ENCODE measurements at places on chromosomes 7 and 10. TPM values are rescaled to one million over a fixed set of nuclear protein-coding genes. Genes with fewer than 3 reads are reported as not detected.
A peak's percentile ranks its signal among the peaks of the same experiment; 100 is the strongest.

SLC13A1 gene
- not detected for total RNA-seq

DNA sequence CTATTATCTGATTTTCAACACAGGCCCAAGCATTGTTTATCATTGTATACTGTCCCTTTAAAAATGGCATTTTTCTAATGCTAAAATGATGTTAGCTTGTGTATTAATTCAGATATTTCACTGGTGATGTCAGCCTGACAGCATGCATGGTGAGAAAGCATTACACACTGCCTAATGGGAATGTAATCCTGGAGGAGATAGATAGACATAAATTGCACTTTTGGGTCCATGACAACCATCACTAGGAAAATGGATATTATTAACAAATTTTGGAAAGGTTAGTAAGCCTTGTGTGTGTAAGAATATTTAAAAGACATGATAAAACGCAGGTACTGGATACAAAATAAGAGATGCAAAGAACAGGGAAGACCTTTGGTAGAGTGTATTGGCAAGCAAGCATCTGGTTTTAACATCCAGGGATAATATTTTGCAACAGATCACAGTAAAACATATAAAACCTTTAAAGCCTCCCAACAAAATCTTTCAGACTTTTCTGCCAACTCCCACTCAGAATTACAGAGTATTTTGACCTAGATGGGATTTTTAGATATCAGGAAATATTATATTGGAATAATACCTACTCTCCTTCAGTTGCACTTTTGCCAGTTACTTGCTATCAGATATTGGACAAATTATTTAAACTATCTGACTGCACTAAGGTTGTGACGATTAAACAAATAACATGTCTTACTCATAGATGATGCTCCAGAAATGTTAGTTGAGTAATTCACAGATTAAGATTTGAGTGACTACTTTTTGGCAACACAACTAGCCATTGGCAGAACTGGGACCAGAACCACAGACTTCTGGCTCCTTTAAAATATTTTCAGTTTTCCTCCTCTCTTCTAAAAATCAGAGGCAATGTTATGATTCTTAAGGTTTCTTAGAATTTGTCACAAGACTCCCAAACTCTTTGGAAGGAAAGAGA lies 291.6 kb upstream of the SEMA3C start:
- no peak for DNase-seq

GRCh38 chr7:7705318-7705717 lies 13.1 kb downstream of the RPA3 start:
- DNase-seq = no peak

DNA sequence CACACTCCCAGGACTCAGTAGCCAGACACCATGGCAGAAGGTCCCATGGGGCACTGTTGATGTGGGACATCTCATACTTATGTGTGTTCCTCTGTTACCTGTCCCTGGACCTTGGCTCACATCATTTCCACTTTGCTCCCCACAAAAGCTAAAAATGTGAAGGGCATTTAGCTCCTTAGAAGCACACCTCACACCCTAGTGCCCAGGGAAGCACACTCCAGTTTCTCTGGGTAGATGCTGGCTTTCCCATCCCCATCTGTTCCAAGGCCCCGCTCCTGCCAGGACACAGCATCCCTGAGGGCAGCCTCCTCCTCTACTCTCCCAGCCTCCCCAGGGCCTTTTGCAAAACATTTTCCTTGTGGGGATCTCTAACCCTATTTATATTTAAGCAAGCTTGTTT lies 572.4 kb upstream of the MGMT start:
- DNase-seq = no peak

DNA sequence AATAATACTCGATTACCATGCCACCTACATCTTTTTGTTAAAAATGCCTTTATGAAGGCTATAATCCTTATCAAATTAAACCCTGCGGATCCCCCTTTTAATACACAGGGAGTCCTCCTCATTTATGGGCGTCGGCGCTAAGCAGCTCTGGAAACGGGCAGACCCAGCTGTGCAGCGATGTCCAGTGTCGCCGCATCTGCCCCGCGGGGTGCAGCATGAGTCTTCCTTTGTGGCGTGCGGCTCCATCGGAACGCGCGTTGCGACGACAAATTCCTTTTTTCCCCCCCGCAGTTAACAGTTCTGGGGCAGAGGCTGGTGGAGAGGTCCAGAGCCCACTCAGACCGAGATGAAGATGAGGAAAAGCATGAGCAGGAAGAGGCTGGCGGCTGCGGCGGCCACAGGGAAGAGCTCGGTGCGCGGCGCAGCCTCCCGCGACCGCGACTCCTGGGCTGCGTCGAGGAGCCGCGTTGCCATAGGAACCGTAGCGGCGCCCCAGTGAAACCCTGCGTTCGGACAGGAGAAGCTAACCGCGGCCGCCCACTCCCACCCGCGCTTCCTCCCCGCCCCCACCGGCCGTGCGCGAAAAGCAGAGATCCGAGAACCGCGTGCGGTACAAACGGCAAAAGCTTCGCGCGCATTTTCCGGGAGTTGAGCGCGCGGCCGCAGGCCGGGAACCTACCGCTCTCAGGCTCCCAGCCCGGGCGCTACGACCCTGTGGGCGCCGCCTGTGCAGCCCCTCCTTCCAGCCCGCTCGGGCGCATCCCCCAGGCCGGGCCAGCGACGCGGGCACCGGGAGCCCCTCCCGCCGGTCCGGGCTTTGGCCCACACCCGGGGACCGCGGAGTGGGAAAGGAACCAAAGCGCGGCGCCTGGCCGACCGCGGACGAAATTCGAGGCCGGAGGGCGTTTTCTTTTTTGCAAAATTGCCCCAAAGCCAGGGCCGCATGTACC lies 130.6 kb downstream of the SPAG6 start:
- DNase-seq = peak; percentile 27

DNA sequence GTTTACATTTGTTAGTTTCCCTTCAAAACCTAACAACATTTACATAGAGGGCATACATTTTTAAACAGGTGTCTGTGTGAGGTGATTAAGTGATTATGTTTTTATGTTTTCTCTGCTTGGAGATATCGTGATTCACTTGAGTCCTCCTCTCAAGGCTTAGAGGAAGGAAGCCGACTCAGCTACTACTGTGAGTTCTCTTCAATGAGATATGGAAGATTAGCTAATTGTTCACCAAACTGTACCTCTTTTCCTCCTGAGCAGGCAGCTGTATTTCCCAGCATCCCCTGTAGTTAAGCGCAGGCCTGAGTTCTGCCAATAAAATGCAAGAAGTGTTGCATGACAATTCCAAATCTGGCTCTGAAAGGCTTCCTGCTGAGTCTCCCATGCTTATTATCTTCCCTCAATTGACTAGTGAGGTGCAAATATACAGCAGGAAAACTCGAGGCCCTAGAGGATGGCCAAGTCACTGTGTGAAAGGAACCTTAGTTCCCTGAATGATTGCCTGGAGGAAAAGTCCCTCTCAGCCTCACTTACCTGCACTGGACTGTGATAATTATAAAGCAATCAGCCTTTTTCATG lies 528.7 kb downstream of the GRM8 start:
- DNase-seq = peak; percentile 86

TMEM176B gene
- total RNA-seq = not detected

DNA sequence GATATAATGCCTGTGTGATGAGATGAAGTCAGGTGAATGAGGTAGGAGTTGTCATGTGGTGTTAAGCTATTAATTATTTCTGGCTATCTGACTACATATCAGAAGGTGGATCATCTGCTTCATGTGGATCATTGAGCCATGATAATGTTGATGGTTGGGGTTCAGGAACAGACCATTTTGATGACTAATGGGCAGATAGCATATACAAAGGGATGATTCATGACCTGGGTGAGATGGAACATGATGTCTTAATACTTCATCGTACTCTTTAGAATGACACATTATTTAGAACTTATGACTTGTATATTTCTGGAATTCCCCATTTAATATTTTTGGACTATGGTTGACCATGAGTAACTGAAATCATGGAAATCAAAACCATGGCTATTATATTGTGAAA lies 155.1 kb downstream of the OR13A1 start:
- no peak for DNase-seq

DNA sequence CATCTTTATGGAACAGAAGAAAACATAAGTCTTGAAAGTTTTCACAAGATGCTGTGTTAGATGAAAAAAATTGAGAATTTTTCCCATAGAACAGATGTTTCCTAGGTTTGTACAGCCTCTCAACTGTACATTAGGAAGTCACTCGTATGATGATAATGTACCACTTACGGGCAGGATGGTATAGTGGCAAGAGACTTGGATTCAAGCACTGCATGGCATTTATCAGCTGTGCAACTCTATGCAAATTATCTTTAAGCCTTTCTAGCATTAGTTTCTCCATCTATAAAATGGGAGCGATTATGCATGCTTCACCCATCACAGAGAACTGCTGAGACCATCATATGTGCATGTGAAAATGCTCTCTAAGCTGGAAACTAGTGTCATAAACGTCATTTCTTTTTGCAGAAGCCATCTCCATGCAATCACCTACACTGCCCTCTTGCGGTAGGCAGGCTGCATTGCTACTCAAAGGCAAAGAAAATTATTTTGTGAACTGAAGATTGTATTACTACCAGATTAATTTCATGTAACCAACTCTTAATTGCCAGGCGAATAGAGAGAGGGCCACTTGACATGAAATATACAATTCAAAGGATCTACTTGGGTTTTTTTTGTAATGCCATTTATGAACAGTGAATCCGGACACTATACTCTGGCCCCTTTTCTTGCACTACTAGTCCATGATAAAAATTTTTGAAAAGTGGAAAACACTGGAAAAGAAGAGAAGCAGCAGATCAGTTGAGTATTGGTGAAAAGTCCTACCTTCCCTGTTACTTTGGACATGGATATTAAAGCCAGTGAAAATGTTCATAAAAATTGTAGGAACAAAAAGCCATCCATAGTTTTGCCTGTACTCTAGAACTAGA lies 102.3 kb downstream of the JAZF1 start:
- DNase-seq = peak; percentile 69

DNA sequence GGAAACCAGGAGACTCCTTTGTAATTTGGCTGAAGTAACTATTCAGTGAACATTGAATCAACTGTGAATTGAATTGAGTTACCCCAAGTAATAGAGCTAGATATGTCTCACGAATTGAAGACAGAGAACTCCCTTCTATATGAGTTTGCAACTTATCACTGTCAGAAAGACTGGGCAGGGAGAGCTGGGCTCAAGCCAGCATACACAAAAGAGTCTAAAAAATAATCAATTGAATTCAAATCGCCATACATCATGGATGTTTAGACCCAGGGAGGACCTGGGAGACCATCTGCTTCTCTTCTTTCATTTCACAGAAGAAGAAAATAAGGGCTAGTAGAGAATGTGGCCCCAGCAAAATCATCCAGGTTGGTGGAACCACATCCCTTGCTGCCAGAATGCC lies 503.1 kb upstream of the AUTS2 start:
- DNase-seq = no peak

DNA sequence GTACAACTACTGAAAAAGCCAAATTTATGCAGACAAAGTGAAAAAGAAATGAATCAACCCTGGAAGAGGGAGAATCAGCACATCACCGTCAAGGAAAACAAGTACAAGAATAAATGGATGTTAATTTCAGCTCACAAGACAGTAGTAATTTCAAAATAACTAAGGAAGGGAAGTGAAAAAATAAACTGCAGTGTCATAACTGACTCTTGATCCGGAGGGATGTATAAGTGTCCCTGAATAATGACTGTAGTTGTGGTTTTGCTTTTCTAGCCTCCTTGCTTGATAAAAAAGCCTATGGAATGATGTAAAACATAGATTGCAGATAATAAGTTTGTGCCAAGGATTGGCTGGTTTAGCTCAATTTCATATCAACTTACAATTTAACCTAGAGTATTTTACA lies 721.1 kb upstream of the C7orf33 start:
- no peak for DNase-seq

- DNase-seq = no peak
Measured at GRCh38 chr7:108598153-108598552, 28.5 kb downstream of the DNAJB9 start.

DNA sequence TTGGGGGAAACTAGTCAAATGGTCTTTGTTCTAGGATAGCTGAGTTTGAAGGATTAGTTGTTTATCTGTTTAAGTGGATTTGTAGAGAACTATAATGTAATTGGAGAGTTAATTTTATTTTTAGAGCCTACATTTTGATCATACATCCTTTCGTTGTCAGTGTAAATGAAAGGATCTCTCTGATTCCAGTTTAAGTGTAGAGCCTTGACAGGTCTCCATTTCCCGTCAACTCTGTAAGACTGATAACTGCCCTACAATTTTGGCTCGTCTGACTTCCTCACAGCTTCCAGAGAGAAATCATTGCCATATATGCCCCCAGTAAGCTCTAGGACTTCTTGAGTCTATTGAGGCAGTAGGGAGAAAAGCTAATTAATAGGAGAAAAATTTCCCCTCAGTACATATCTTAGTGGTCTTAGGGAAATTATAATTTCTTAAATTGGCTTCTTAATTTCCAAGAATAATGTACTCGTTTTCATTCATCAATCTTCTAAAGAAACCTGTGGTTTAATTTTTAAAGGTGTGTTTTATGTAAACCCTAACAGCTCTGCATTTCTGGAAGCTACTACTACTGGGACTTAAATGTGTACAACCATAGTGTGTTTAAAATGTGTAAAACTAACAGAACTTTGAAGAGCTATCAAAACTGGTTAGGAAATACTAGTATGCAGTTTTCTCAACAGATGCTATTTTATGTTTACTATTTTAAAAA lies 3.8 kb downstream of the KMT2E start:
- DNase-seq = peak; percentile 33

- peak; percentile 52 for DNase-seq
Measured at GRCh38 chr10:35420044-35420443, 83.7 kb downstream of the CCNY start.

DNA sequence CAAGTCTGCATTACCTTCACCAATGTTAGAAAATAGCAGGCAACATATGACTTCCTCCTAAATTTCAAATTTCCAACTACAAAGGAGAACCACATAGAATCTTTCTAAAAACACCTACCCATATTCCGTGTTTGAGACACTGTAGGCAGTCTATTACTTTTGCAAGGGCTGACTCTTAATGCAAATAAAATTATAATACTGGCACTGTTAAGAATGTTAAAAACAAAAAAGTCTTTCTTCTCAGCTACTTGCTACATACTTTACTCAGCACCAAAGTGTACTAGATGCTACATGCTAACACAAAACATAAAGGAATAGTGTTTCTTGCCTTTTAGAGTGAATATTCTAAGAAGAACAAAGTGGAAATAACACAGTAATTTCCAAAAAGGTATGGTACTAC lies 65.4 kb downstream of the SRPK2 start:
- DNase-seq = no peak

GRCh38 chr10:117096599-117097201 lies 41.4 kb downstream of the VAX1 start:
- no peak for DNase-seq

DNA sequence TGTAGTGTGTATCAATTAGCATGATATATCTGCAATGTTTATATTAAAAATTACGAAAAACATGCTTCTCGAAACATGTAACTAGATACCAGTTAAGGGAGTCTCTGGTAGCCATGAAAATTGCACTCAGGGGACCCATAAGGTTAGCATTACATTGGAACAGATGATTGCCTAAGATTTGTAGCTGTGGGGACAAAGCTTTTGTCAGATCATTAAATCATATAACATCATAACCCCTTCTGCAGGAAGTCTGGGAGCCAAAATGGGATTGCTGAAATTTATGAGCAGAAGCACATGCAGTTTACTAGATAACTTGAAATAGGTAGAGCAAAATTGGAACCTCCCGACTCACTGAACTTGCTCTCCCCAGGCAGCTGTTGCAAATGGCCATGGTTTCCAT lies 235.0 kb upstream of the IGFBP3 start:
- no peak for DNase-seq

Data from lung microvascular endothelial cell (primary cell).